Cortex of kidney (tissue), 1 donor: ENCODE measurements at places on chromosomes 16 and 17.

GRCh38 chr16:2785101-2785991 lies 2.0 kb downstream of the PRSS33 start:
- no peak for DNase-seq

GRCh38 chr17:56514264-56514663 lies 79.2 kb upstream of the NOG start:
- DNase-seq, result no peak

DNA sequence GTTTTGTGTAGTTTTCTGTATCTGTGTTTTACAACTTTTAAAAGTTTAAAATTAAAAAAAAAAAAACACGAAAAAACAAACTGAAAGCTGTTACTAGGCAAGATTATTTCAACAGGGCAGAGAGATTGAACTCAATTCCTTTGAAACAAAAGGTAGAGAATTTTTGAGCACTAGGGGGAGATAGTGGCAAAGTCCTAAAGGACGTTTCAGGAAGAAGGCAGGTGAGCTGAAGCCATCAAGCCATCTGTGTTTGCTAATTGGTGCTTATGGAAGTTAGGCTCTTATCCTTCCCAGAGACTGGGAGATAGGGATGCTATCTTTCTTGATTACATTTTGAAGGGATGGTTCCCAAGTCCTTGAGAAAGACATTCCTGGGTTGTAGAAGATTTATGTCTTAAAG lies 70.6 kb upstream of the CLEC3A start:
- no peak for DNase-seq

DNA sequence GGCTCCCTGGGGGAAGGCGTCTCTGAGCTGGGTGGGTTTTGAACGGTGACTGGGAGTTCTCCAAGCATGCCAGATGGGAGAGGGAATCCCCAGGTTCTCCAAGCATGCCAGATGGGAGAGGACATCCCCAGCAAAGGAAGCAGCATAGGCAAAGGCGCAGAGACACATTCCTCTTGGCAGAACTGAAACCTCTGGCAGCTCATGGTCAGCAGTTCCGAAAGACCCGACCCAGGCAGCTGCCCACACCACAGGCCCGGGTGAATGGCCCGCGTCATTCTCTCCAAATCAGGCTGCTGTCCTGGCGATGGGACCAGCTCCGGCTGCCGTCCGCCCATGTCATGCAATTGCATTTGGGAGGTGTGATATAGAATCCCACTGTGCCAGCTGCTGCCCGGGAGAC lies 8.0 kb downstream of the ZNF469 start:
- DNase-seq, result no peak

- no peak for DNase-seq
These were observed 429 bp downstream of the KIF1C start for GRCh38 chr17:4998027-4998731.

GRCh38 chr17:34341916-34342315 lies 14.4 kb upstream of the CCL13 start:
- no peak for DNase-seq

DNA sequence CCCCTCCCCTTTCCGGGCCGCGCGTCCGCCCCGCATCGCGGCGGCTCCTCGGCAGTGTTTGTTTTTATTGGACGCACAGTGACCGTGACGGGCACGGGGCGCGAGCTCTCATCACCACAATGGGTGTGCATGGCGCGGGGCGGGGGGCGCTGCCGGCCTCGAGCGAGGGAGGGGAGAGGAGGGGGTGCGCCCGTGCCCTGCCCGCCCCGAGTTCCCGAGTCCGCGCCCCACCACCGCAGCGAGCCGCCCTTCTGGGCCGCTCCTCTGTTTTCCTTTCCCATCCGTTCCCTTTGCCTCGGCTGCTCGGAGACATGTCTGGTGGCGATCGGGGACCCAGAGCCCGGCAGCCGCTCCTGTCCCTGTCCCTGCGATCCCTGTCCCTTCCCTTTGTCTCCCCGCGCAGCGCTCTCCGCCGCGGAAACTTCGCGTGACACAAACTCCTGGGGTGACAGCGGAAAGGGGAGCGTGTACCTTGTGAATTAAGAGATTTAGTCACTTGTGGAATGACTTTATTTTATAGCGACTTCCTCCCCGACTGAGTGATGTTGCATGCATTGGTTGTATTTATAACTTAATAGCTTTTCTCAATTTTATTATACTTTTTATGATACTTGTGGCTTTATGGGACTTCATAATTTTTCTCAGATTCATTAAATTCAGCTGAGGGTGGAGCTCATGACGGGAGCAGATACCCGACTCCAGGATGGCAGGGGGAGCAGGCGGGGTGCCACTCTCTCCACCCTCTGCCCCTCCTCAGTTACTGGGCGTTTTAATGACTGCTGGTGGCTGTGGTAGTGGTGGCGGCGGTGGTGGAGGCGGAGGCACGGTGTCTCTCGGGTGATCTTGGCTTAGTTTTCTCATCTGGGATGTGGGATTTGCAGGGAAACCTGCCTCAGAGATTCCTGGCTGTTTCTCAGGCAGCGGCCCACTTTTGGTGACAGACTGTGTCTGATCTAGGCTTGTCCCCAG lies 40.8 kb downstream of the MRM1 start:
- DNase-seq, result no peak

GRCh38 chr17:41052566-41052965 lies 2.5 kb downstream of the KRTAP2-2 start:
- no peak for DNase-seq

- no peak for DNase-seq
These were observed 48.3 kb upstream of the ABCC11 start for GRCh38 chr16:48295488-48296281.

DNA sequence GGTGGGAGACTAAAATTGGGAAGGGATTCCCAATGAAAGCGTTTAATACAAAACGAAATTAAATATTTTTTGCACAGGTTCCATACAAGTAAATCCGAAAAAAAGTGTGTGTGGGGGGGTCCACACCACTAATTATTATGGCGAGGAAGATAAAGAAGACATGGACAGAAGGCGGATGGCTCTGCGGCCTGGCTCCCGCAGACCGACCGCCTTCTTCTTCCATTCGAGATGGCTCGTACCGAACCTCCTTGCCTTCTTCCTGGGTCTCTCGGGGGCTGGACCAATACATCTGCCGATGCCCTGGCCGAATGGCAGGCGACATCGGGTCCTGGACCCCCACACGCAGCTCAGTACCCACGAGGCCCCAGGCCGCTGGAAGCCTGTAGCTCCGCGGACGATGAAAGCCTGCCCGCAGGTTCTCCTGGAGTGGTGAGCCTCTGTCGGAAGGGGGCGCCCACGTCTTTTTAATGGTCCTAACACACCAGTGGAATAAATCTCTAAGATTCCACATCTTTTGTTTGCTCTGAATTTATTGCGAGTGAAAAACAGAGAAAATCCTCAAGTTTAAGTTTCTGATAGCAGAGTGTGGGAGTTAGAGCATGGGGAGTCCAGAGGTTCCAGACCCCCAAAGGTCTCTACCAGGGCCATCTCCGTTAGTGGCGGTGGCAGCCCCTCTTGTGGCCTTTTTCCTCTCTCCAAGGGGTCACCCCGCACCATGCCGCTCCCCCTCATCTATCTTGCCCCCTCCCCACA lies 1.4 kb downstream of the PRAC2 start:
- DNase-seq, result no peak

DNA sequence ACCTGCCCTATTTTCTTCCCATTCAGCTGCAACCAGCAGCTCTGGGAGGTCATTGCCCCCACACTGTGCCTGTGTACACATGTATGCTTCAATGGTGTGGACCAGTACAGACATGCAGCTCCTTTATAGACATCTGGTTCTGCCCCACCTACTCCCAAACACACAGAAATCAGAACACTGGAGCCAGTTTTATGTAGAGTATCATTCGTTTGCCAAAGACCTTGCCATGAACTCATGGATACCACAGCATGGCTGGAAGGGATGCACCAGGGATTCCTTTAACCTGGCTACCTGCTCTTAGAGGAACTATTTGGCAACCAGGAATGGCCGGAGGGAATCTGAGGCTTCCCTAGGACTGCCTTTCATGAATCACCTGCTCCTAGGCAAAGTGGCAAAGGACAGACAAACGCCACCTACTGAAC lies 60.4 kb downstream of the ZFHX3 start:
- DNase-seq, result no peak

- DNase-seq, result no peak
These were observed 14.6 kb downstream of the NUDT7 start for GRCh38 chr16:77736879-77737278.

DNA sequence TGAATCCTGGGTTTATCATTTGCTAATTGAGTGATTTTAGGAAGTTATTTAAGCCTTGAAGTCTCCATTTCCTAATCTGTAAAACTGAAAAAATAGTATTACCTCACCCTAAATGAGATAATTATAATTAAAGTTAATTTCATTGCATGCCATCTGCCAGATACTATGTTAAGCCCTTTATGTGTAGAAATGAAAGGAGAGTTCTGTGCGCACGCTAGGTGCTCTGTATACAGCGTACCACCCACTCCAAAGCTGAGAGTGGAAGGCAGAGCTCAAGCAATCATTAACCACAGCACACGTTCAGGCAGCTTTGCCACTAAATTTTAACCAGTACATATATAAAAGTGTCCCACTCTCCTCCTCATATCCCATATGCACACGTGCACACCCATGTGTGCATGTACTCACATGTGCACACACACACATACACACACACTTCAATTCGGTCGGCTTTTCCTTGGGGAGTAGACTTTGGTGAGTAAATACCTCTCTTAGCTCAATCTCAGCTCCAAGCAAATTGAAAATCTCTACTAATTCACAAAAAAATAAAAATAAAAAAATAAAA lies 204.8 kb downstream of the GRIN2A start:
- DNase-seq, result no peak

DNA sequence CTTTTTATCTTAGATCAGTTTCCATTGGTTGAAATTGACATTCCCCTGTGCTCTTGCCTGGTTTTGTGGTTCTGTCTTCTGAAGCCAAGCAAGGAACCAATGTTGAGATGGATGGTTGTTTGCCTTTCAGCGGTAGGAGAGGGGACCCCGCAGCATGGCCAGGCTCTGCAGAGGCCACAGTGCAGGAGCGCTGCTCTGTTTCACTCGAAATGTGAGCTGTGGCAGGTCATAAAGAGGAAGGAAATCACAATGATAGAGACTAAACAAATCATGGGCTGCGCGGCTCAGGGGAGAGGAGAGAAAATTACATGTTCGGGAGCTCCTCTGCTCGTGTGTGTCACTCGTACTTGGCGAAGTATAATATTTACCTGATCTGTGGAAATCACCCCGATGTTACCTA lies 148.2 kb downstream of the SNX29 start:
- DNase-seq, result no peak

DNA sequence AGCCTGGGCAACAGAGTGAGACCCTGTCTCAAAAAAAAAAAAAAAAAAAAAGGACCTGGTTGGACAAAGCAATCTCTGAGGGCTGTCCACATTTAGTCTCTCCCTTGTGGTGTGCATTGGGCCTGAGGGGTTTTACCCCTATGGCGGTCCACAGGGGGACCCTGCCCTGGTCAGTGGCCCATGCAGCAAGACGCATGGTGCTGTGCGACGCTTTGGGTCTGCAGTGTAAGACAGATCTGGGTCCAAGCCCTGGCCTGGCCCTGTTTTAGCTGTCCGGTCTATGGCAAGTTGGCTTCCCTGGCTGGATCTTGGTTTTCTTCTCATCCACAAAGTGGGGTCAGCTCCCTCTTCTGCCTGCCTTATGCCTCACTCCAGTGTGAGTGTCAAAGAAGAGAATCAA lies 123.2 kb upstream of the NLRP1 start:
- no peak for DNase-seq

- DNase-seq, result no peak
These were observed 86.9 kb downstream of the RBBP6 start for GRCh38 chr16:24626256-24626655.

- no peak for DNase-seq
These were observed 457.4 kb downstream of the SLC39A11 start for GRCh38 chr17:72635034-72635635.

DNA sequence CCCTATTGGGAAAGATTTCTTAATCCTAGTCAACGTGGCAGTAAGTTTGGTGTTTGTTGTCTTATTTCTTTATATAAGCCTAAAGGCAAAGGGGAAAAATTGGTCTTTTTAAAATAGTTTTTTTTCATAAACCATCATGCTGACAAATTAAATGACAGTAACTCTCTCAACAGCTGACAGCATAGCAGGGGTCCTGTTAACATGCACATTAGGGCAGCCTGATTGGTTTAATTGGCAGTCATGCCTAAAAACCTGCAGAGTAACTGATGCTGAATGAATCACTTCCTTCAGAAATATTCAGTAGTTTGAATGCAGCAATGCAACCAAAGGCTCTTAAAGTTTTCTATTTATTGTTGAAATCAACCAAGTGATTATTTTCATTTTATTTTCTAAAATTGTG lies 85.4 kb downstream of the ITFG1 start:
- DNase-seq, result no peak

DNA sequence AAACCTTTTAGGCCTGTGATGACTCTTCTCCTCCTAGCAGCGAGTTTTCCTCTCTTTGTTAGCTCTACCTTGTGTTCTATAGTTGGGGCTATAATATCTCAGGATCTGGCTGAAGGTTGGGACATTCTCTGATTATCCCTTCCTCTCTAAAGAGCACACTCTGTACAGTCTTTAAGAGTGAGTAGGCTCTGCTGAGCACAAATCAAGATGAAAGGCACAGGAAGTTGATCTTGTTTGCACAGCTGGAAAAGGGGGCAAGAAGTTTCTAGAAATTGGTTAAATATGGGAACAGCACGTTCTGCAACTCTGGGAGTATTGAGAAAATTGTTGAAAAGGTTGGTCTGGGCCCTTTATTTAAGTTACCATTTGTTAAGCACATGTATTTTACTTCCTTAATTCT lies 240.9 kb downstream of the CDH11 start:
- no peak for DNase-seq

- no peak for DNase-seq
These were observed 6.8 kb downstream of the KIFC3 start for GRCh38 chr16:57795431-57795878.

GRCh38 chr17:76873856-76874255 lies 5.7 kb downstream of the MGAT5B start:
- DNase-seq, result no peak

GRCh38 chr17:82939621-82940135 lies 99.9 kb upstream of the ZNF750 start:
- DNase-seq, result no peak

DNA sequence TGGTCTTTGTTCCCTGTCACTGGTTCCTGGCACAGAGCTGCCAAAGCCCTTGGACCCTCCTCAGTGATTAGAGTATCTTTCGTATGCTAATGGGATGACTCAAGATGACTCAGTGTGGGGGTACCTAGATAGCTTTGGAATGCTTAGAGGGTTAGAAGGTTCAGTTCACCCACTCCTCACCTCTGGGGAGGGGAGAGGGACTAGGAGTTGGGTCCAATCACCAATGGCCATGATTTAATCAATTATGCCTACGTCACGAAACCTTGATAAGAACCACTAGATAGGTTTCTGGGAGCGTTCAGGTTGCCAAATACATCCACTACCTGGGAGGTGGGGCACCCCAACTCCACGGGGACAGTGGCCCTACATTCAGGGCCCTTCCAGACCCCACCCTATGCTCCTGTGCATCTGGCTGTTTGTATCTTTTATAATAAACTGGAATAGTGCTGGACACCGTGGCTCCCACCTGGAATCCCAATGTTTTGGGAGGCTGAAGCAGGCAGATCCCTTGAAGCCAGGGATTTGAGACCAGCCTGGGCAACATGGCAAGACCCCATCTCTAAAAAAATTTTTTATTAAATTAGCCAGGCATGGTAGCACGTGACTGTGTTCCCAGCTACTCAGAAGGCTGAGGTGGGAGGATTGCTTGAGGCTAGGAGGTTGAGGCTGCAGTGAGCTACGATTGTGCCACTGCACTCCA lies 29.2 kb upstream of the LITAF start:
- DNase-seq, result no peak
